ENCODE measurements at places on chromosomes 4 and X.

- DNase-seq: no peak
Observed at GRCh38 chr4:141921293-141921692, 284.9 kb downstream of the IL15 start.

DNA sequence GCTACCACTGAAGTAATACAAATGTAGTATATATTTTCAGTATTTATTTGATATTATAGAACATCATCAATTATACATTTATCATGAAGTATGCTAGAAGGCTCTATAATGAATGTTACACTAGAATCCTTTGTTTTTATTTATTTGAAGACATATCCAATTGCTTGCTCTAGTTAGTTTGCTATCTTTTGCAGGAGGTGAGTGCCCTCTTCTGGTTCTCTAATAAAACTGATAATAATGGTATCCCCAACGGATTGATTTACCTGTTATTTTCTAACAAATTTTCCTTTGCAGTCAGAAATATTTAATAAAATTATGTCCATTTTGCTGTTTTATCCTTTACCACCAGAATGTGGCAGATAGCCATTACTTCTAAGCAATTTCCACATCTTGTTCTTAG is 274.3 kb upstream of the TACR3 start:
- DNase-seq: no peak

DNA sequence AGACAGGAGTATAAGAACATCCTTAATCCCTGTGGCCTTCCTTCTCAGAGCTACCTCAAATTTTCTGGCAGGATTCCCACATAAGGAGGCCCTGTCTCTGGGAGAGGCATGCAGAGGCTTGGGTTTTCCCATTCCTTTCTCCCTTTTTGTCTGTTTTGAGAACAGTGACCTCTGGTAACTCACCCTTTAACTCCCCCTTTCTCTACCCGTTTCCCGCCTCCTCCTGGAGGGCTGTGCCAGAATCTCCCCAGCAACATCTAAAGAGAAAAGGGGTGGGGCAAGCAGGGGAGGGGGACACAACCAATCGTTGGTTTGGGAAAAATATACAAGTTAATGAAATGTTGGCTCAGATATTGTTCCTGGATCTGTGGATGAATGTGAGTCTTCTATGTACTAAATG is 303.7 kb upstream of the IRS4 start:
- no peak for DNase-seq

- no peak for DNase-seq
Observed at GRCh38 chr4:139783741-139784484, 118.3 kb downstream of the MGST2 start.

DNA sequence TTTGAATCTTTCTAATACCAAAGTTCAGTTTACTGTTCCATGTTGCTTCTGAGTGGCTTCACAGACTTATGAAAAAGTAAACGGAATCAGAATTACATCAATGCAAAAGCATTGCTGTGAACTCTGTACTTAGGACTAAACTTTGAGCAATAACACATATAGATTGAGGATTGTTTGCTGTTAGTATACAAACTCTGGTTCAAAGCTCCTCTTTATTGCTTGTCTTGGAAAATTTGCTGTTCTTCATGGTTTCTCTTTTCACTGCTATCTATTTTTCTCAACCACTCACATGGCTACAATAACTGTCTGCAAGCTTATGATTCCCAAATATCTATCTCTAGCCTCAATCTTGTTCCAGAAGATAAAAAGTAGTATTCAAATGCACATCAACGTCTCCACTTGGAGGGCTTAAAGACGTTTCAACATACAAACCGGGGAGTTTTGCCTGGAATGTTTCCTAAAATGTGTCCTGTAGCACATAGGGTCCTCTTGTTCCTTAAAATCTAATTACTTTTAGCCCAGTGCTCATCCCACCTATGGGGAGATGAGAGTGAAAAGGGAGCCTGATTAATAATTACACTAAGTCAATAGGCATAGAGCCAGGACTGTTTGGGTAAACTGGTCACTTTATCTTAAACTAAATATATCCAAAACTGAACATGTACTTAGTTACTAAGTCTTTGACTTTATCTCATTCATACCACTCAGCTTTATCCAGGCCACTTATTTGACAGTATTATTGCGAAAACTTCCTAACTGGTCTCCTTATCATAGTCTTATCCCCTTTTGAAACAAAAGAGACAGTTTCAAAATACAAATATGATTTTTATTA is 3.6 kb upstream of the AFP start:
- DNase-seq: no peak

DNA sequence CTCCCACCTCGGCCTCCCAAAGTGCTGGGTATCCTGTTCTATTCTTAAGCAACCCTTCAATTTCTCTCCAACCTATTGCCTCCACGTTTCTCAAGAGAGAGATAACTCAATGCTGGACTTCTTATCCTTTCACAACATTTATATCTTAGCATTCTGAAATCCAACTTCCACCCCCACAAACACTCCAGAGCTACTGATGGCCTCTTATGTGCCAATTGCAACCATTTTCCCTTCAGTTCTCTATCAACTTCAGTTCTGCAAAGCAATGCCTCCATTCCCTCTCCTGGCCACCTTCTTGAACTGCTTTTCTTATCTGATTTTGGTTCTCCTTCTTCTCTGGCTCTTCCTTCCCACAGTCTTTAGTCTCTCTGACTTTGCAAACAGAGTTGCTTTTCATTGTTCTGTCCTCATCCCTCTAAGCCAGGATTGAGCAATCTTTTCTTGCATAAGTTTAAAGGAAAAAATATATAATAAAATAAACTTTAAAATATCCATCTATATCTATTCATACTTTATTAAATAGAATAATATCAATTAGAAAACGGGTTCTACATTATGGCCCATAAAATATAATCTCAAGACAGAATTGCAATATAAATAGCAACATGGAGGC is 3.6 kb upstream of the STBD1 start:
- no peak for DNase-seq

- DNase-seq: no peak
Observed at GRCh38 chrX:11792461-11793421, 34.7 kb downstream of the MSL3 start.

GRCh38 chr4:38872620-38873019 is 5.0 kb downstream of the FAM114A1 start:
- DNase-seq: no peak

DNA sequence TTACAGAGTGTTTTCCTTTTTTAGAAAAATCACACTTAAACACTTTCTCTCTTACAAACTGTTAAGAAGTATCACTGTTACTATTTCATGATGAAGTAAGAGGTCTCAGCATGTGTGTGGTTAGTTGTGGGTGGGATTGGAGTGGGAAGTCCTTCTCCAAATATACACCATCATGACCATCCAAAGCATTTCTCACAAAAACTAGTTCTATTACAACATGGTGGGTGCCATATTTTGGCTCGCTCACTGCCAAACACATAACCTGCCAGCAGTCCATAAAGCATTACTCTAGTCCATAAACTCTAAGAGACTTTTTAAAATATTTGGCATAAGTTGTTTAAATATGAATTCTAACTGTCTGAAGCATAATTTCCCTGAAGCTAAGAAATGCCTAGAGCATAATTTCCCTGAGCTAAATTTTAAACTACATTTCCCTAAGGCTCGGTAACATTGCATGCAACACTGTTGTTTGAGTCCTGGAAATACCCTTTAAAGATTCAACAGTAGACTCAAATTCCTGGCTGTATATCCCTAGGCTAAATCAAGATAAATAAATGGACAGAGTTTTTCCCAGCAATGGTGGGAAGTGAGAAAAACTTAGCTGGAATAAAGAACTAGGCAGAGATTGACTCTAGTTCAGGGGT is 415.0 kb upstream of the INTU start:
- DNase-seq: no peak

DNA sequence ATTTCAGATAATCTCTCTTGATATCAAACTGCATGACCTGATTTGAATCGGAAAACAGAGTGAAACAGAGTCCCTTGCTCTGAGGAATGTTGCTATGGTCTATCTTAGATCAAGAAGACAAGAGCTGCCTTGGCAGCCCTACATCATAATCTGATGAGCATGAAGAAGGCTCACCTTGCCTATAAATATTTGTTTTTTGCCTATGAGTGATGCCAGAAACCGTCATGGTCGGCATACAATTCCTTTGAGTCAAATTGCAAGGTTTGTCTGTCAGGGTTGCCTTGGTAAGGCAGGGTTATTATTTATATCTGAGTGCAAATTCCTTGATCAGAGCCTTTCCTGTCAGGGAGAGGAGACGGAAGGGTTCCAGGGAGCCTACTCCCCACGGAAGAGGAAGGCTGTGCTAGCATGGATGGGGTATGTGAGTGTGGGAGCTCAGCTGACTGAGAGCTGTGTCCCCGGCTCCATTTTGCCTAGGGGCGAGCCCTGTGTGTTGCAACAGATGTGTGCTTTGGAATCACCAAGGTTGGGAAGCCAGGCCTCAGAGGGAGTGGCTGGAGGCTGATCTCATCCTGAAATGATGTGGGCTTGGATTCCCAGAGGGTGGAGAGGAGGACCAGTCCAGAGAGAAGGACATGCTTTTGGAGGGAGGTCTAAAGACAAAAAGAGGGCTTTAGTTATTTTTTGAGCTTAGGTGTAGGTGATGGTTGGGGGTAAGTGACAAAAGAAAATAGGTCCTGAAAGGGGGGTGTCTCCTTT is 43.6 kb downstream of the RTL9 start:
- DNase-seq: no peak

DNA sequence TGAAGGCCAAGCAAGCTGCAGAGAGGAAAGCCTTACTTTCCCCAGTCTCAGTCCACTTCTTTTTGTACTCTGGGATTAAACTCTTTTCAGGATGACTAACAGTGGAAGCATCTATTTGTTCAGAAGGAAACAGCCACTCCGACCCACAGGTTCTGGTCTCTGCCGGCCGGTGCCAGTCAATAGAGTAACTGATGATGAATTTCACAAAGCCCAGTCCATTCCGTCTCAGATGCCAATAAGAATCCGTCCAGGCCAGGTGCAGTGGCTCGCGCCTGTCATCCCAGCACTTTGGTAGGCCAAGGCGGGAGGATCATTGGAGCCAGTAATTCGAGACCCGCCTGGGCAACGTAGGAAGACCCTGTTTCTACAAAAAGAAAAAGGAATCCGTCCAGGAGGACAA is 58.5 kb upstream of the HELT start:
- DNase-seq: no peak

DNA sequence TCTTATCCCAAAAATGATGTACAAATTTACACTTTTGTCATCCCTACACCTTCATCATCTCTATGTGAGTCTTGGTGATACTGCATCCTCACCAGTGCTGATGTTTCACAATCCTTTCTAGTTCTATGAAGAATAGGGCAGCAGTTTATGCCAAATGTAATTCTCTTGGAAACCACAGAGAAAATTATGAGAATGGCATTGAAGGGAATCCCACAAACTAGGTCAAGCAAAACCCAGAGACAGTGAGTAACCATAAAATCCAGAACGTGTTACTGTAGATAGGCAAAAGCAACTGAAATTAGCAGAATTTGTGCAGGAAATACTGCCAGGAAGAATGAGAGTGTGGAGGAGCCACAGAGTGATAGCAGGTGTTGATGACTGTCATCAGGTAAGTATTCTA is 24.5 kb downstream of the IL15 start:
- no peak for DNase-seq

- no peak for DNase-seq
Observed at GRCh38 chr4:78781139-78781538, 5.0 kb downstream of the BMP2K start.

GRCh38 chr4:40962551-40963180 is 212.9 kb downstream of the NSUN7 start:
- no peak for DNase-seq

DNA sequence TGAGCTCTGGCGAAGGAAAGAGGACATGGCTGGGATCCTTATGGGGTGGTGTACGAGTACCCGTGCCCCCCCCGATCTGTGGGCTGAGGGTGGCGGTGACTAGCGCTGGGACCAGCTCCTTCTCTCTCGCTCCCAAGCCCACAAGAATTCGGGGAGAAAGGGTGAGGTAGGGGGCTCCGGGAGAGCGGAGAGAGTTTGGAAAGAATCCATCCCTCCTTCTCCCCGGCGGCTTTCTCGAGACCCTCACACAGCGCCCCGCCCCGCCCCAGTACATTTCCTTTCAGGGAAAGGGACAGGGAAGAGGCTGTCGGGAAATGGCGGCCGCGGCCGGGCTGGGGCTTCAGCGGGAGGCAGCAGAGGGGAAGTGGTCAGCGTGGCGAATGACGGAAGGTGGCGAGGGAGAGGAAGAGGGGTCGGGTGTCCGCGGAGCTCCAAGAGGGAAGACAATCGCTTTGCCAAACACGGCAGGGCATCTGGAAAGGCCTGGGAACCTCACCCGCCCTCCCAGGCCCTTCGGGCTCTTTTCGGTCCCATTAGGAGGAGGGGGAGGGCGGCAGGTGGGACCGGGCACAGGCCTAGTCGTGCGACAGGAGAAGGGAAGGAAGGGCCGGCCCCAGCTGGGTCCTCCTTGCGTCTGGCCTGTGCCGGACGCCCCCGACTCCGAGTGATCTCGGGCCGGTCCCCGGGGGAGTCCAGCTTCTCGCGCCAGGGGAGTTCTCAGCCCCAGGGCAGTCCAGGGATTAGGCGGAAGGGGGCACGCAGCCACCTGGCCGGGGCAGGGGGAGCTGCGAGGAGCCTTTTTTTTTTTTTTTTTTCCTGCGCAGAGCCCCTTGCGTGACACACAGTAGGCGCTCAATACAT is 10.2 kb downstream of the HNRNPH2 start:
- DNase-seq: no peak

GRCh38 chr4:104735174-104735573 is 240.5 kb upstream of the CXXC4 start:
- DNase-seq: no peak

DNA sequence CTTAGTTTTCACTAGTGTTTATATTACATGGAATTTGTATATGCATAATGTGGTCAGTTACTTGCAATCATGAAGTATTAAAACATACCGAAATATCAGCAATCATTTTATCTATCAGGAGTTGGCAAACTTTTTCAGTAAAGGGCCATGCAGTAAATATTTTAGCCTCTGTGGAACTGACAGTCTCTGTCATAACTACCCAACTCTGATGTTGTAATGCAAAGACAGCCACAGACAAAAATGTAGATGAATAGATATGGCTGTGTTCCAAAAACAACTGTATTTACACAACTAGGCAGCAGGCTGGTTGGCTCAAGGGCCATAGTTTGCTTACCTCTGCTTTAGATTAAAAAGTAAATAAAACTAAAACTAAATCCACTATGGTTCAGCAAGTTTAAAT is 200.2 kb downstream of the HS3ST1 start:
- DNase-seq: no peak

- no peak for DNase-seq
Observed at GRCh38 chr4:126038502-126039144, 723.9 kb downstream of the FAT4 start.

DNA sequence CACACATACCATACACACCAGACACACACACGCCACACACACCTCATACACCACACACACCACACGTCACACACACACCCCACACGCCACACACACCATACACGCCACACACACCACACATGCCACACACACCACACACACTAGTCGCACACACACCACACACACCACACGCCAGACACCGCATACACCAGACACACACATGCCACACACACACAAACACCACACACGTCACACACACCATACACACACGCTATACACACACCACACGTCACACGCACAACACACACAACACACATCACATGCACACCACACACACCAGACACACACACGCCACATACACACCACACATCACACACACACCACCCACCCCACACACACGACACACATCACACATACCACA is 32.0 kb downstream of the FAM53A start:
- DNase-seq: no peak

- no peak for DNase-seq
Observed at GRCh38 chr4:15893962-15894361, 44.6 kb downstream of the FGFBP1 start.

GRCh38 chr4:151935411-151935810 is 174.6 kb upstream of the GATB start:
- no peak for DNase-seq
